H4 (cell line): ENCODE measurements at places on chromosomes 3 and 15. TPM values are rescaled to one million over a fixed set of nuclear protein-coding genes. Genes with fewer than 3 reads are reported as not detected.

DNA sequence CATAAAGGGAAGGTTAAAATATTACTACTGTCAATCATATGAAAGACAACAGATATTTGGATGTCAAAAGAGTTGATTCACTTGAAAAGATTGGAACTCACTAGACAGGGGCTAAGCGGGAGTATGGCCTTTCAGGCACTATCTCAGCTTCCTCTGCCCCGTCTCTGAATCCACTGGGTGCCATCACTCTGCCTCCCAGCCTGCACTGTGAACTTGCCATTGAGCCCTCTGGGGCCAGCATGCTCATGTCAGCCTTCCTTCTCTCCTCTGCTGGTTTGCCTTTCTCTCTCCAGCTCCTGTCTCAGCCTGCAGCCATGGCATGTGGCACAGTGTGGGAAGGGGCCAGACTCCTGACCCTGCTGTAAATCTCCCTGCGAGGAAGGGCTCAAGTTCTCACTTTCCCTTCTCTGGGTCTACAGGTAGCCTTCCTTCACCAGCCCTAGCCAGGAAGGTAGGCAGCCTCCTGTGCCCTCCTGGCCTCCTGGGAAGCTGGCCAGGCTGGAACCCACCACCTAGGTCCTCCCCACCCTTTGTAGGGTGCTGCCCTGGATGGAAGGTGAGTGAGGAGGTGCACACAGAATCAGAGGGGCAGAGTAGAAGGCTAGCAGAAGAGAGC is 54.0 kb upstream of the SLCO2A1 start:
- DNase-seq = no peak

The LMAN1L gene
- total RNA-seq = 0.10 TPM in 1 of 2 replicates, not detected in the other

DNA sequence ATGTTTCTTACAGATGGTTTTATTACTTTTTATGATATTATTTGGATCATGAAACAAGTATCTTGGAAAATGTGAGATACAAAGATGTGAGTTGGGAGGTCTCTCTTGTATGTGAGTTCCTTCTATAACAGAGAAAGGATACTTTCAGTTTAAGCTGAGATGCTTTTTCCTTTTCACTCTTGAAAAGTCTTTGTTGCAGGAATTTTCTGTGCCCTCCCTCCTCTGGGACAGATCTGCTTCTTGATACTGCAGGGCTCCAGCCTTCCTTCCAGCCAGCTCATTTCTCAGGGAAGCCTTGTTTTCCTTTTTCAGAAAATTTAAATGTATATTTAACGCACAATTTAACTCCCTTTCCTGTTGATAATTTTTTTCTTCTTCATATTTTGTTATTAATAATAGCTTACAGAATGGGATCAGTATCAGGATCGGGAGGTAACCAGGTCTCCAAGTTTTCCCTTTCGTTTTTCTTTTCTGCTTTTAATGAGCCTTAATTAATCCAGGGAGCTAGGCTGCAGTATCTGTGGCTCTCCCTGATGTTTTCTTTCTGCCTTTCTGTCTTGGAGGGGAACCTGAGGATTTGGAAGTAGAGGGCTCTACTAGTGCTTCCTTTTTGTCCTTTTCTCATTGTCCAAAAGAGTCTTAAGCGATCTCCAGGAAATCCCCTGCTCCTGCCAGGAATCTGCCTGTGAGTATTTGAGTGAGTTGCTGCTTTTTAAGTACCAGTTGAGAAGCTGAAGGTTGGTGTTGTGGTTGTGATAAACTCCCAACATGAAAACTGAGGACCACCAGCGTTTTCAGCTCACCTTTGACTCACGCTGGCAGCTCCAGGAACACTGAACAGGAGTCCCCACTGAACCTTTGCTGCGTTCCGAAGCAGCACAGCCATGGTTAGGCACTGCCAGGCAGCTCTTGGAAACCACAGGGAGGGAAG is 105.7 kb downstream of the IGF1R start:
- peak; percentile 23 for DNase-seq

- no peak for DNase-seq
These were observed 9.5 kb downstream of the ISL2 start for GRCh38 chr15:76345880-76346668.

DNA sequence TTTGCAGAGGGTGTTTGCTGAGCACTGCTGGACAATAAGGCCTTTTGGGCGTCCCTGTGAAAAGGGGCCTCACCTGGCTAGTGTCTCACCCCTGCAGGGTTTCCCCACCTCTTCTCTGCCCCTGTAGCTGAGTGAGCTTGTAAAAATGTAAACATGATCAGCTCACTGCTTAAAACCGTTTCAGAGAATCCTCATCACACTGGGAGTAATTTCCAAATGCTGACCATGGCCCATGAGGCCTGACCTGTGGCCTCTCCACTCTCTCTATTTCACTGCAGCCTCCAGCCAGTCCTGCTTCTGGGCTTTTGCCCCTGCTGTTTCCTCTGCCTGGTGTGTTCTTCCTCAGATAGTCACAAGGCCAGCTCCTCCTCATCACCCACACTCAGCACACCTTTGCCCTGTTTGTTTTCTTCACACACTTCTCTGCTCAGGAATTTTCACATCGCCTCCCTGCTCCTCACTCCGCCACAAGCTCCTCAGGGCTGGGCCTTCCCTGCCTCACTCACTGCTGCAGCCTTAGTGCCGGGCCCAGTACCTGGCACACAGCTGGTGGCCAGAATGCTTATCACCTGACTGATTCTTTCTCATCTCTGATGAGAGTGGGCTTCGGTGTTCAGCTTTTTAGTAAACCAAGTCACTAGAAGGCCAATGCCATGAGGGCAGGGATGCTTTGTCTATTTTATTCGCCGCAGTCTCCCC is 79.3 kb upstream of the SEC13 start:
- DNase-seq = no peak

- no peak for DNase-seq
These were observed 1077.1 kb downstream of the ZPLD1 start for GRCh38 chr3:103511891-103512290.

DNA sequence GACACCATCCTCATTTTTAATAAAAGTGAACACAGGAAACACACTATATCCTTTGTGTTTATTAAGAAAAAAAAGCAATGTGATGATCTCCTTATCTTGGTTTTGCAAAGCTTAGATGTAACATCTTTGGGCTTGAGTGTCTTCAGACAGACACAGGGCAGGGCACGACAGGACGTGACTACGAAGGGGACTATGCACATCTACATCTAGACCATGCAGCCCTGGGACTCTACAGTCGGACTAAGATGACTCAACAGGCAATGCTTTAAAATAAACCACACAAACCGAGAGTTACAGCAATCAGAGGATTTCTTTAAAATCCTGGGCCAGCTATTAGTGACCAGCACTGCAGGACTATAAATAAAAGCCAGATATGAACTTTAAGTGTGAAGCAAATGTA is 22.8 kb upstream of the TM2D3 start:
- DNase-seq = peak; percentile 26

DNA sequence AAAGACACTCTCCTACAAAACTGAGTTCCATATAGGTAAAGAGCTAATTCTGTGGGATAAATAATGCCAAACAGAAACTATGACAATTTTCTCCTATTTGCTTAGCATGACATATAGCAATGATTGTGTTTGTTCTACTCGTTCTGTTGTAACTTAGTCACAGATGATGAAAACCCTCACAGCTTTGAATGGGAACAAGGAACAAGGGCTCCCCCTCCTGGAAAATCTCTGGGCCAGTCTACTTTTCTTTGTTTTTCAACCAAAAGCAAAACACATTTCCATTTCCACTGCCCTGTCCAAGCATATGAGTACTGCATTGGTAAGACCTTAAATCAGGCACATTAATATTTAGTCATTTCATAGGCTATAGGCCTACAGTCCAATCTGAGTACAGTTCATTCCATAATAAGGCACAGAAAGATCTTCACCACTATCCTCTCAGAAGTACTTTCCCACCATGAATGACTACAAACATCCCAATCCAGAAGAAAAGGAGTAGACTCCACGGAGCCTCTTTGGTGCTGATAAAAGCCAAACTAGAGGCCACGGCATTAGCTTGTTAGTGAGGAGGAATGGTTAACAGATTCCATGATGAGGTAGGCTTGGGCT is 67.1 kb downstream of the ATP8B4 start:
- peak; percentile 66 for DNase-seq

DNA sequence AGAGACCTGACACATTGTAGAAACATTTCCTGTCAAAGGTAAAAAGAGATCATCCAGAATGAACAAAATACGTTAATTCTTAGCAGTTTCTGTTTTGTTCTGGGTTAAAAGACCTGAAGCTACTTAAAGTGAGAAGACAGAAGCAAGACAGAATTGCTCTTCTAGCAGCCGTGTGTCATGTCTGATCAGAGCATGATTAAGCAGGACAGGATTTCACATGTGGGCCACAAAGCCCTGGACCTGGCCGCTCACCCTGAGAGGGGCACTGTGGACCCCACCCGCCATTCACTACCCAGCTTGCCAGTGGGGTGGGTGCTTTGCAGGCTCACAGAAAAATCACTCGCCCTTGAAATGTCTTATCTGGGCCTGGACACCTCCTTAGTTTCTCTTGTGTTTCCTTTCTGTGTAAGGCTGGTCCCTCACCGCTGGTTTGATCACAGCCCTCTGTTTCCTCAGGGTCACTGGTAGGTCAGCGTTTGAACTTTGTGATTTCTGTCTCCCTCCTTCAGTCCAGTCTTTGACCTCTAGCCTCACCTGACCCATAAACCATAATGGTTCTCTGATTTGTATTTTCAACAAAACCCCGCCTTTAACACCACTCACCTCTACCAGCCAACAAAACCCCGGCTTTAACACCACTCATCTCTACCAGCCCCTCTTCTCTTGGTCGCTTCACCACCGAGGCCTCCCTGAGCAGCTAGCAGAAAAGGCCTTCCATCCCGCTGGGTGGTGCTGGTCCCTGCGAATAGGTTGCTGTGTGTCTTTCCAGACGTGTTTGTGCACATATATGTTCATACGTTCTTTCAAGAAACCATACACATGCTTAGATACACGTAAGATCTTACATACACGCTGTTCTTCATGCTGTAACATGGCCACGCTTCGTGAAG is 185.0 kb downstream of the OR4M2 start:
- no peak for DNase-seq

The BDH1 gene
- total RNA-seq = 4.9 and 9.4 TPM in 2 replicates

DNA sequence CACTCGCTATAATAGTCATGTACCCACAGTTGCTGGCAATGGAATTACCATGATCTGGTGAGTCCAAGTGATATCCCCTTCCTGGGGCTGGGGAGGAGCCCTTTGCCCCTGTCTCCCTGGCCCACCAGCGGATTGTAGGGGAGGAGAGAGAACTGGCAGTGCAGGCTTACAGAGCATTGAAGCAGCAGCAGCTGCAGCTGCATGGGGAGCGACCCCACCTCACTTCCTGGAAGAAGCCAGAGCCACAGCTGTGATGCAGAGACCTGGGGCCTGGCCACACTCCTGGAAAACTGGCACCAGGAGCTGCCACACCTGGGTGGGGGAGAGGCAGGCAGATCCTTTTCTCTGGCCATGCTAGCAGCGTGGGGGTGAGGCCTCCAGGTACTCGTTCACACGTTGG is 300.1 kb upstream of the PROK2 start:
- DNase-seq = no peak

The FGD5 gene
- total RNA-seq = 0.17 TPM in 1 of 2 replicates, not detected in the other
